WTC11 (cell line): ENCODE measurements at places on chromosomes 5 and 9.

- no peak for DNase-seq
Measured at GRCh38 chr5:94544031-94544650, 74.3 kb downstream of the KIAA0825 start.

DNA sequence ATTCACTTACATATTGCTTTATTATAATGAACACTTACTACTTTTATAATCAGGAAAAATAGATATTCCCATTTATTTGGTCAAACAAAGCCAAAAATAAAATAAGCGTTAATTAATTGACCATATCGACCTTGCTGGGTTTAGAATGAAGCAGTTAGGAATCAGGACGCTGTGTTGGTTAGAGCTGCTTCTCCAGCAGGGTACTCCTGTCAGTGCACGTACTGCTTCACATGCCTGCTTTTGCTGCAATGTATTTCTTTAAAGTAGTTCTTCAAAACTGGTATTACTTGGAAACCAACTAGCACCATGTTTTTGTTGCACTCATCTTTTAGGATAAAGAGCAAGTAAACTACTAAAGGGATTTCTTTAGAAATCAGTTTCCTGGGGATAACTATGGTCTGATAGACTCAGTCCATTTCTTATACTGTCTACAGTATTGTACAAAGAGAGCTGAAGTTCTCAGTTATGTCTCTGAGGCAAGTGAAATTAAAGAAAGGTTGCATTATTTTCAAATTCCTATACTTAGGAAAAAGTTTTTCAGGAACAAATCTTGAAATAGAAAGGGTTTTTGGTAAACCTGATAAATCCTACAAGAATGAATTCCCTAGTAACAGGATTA is 6.8 kb upstream of the TRMO start:
- DNase-seq, result no peak

GRCh38 chr5:157241483-157241882 is 24.4 kb upstream of the CYFIP2 start:
- no peak for DNase-seq

DNA sequence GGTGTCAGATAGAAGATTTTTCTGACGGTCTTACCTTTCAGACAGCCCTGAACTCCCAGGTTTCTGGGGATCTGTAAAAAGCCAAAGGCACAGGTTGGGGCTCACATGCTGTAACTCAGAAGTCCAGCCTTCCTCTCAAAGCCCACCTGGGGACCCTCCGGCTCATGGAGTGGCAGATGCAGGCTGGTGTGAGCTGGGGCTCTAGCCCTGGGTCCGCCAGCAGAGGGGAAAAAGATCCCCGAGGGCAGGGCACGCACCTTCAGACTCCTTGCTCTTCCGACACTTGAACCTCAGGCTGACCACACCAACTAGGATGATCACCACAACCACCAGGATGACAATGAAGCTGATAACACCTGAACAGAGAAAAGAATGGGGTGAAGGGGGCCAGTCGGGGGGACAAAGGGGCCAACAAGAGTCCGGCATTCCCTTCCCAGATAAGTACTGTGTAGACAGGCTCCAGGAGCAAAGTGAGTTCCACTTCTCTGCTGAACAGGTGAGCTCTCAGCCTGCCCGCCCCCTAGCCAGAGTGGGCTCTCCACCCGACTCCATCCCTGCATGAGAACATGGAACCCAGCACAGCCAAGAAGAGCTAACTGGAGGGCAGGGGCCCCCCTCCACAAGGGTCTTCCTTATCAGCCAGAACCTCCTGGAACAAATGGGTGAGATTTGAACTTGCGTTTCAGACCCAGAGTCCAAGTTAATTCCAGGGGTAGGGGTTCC is 7.8 kb downstream of the ECSCR start:
- DNase-seq, result no peak

- DNase-seq, result no peak
Measured at GRCh38 chr5:173764332-173765028, 123.7 kb upstream of the CPEB4 start.

GRCh38 chr5:81787474-81788242 is 36.8 kb upstream of the SSBP2 start:
- no peak for DNase-seq

- DNase-seq, result no peak
Measured at GRCh38 chr5:124692324-124692723, 54.1 kb downstream of the ZNF608 start.

GRCh38 chr9:88652876-88653275 is 117.9 kb downstream of the NXNL2 start:
- no peak for DNase-seq

- DNase-seq, result no peak
Measured at GRCh38 chr5:66969963-66970362, 226.6 kb downstream of the CD180 start.

DNA sequence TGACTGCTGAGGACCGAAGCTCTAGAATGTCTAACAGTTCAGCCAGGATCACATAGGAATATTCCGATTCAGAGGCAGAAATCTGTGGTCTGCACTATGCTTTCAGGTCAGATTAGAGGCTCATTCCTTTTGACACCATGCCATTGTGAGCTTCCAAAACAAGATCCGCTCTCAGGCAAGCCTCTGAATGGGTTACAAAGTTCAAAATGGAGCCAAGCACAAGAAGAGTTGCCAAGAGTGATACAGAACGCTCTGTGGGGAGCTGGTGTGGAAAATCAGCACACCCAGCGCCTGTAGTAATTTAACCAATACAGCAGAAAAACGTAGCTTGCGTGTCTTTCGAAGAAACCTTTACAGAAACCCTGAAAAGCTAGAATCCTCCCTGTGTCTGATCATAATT is 33.3 kb upstream of the FAT2 start:
- DNase-seq, result no peak

DNA sequence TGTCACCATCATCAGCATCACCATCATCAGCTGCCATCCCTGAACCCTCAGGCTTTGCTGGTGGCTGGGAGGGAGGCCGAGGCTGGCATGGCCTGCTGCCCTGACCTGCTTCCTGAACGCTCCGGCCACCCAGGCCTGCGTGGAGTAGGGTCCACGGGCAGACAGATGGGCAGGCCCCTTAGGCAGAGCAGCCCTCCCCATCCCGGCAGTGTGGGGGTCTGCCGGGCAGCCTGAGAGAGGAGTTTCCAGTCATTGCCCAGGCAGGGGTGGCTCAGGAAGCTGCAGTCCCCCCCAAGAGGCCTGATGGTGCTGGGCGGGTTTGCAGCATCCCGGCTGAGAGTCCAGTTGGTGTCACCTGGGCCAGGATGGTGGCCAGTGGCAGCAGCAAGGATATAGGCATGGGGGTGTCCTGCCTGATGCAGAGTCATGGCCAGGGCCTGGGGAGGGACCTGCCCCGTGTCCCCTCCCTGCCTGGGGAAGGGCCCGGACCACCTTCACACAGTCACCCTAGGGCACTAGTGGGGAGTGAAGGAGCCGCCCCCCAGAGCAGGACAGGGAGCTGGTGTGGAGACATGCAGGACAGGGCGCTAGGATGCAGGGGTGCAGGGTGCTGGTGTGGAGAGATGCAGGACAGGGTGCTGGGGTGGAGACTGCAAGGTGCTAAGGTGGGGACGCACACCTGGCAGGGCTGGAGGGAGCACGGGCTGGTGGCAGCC is 7.7 kb upstream of the EGFL7 start:
- DNase-seq, result no peak

GRCh38 chr9:132586830-132587591 is 4.6 kb downstream of the BARHL1 start:
- DNase-seq, result no peak

DNA sequence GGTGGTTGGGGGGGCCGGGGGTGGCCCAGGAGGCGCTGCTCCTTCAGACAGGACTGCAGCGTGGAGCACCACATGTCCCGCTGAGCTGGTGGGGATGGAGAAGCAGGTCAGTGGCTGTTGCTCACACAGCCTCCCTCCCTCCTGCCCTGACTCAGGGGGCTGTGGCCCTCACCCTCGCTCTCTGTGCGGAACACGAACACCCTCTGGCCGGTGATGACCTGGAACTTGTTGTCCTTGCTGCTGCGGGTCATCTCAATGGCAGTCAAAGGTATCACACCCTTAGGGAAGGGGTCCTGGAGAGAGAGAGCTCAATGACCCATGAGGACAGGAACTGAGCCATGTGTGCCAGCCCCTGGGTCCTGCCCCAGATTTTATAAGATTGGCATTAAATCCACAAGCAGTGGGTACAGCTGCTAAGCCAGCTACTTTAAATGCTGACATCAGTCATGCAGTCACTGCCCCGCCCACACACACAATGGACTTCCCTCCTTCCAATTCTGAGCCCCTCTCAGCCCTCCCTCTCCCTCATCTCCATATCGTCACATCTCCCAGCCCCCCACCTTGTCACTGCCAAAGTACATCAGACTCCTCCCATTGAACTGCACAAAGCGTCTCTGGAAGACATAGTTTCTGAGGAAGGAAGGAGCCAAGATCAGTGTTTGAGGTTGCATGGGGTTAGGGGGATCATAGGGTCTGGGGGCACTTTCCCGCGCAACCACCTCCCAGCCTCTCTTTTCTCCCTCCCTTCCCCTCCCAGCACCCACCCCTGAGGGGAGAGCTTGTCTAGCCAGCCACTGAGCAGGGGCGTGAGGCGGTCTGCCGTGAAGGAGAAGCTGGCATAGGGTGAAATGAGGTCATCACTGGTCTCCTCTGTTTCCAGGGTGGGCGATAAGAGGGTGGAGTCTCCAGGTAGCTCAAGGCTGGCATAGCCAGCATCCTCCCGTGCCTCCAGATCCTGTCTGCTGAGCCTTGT is 8.9 kb downstream of the ARAP3 start:
- DNase-seq, result no peak

- DNase-seq, result no peak
Measured at GRCh38 chr5:58274191-58274590, 185.7 kb downstream of the PLK2 start.

- DNase-seq, result no peak
Measured at GRCh38 chr9:87844506-87844905, 38.2 kb upstream of the SPATA31E1 start.

DNA sequence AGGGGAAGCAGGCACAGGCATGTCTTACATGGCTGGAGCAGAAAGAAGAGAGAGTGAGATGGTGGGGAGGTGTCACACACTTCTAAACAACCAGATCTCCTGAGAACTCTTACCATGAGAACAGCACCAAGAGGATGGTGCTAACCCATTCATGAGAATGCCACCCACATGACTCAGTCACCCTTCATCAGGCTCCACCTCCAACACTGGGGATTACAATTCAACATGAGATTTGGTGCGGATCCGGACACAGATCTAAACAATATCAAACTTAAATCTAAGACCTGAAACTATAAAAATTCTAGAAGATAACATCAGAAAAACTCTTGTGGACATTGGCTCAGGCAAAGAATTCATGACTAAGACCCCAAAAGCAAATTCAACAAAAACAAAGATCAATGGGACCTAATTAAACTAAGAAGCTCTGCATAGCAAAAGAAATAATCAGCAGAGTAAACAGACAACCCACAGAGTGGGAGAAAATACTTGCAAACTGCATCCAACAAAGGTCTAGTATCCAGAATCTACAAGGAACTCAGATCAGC is 65.4 kb downstream of the SPATA31C2 start:
- no peak for DNase-seq

DNA sequence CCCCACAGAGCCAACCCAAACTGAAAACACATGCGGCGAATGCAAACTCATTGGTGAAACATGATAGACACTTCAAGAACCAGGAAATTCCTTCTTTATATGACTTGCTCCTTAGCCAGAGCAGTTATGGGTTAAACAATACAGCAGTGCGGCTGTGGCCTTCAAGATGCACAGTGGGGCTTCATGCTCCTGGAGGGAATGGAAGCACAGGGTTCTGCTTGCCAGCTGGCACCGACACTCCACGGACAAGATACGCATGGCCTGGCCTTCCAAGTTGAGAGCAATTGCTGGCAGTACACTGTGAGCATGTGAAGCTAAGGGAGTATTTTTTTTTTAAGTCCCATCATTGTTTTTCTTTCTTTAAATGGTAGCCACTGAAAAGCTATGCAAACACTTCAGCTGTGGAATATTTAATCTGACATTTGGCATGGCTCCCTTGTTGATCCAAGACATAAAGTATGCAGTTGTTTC is 451.6 kb upstream of the CD180 start:
- DNase-seq, result no peak

DNA sequence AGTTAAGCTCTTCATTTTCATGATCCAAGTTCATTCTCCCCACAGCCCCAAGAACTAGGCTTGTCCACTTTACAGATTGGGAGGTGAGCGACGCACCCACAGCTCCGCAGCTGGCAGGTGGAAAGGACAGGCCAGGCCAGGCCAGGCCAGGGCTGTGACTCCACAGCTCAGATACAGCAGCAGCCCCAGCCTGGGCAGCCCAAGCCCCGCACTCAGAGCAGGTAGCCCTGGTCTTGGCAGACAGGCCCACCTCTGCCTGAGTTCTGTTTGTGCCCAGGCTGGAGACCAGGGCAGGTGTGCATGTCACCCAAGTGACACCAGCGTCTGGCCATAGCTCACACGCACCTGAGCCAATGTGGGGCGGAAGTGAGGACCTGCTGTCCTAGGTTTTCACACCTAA is 124.7 kb downstream of the WNK2 start:
- no peak for DNase-seq

DNA sequence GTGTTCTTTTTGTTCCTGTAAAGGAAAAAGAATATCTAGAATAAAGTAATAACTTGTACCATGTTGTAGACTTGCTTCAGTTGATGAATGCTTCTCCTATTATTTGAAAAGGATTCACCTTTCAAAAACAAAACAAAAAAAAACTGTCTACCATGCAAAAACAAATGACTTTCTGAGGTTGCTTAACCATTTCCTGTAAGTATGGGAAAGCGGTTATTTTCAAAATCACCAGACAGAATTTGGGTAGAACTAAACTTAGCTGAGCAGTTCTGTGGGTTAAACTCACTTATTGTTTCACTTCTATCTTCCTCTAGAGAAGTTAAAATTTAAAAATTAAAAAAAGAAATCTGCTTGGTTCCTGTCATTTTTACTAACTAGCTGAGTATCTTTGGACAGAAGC is 25.2 kb downstream of the LNPEP start:
- DNase-seq, result no peak

DNA sequence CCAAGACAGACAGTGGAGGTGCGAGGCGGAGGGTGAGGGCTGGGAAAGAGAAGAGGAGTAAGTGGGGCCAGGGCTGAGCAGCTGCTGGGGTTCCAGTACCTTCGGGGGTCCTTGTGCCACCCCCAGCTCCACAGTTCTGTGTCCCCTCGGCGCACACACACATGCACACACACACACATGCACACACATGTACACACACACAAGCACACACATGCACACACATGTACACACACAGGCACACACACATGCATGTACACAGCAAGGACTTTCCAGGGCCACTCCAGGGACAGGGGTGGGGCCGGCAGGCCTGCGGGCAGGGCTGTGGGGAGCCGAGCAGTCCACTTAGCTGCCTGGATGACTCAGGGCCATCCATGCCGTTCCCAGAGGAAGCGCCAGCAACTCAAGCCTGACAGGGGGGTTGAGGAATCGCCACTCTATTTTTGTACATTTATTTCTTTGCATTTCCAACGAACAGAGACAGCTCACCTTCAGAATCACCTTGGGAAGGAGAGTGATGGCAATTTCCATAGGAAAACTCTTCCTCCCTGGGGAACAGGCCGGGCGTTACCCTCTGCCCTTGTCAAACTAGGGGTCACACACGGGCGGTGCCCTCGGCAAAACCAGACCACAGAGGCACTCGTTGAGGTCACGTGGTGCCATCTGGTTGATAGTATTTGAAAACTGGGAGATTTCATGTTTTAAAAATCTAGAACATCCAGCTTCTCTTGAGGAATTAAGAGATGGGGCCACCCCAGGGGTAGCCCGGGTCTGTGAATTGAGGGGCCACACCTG is 135.7 kb downstream of the ADAMTS2 start:
- no peak for DNase-seq
